ENCODE measurements at places on chromosomes 7 and 10.
A peak's percentile ranks its signal among the peaks of the same experiment; 100 is the strongest.

- DNase-seq: peak; percentile 23
Measured at GRCh38 chr7:7157177-7157886, 25.0 kb upstream of the C1GALT1 start.

DNA sequence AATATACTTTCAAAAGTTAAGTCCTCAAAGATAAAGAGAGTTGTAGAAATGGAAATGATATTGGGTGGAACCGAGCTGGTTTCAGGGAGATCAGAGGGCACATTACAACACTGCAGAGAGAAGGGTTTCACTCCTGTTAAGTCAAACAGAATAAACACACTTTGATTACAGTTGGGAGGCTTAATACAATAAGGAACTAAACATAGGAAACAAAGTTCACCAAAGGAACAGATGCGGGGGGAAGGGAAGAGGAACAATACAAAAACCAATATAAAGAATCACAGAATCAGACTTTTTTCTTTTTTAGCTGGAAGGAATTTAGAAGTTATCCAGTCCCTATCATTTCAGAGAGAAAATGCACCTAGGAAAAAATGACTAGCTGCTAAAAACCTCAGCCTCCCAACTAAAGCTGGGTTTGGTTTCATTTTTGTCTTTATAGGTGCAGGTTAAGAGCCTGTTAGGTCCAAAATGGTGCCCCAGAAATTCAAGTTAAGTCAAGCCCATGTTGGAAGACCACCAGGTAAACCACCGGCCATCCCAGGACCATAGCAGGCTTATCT is 81.9 kb downstream of the DNMBP start:
- DNase-seq: no peak

DNA sequence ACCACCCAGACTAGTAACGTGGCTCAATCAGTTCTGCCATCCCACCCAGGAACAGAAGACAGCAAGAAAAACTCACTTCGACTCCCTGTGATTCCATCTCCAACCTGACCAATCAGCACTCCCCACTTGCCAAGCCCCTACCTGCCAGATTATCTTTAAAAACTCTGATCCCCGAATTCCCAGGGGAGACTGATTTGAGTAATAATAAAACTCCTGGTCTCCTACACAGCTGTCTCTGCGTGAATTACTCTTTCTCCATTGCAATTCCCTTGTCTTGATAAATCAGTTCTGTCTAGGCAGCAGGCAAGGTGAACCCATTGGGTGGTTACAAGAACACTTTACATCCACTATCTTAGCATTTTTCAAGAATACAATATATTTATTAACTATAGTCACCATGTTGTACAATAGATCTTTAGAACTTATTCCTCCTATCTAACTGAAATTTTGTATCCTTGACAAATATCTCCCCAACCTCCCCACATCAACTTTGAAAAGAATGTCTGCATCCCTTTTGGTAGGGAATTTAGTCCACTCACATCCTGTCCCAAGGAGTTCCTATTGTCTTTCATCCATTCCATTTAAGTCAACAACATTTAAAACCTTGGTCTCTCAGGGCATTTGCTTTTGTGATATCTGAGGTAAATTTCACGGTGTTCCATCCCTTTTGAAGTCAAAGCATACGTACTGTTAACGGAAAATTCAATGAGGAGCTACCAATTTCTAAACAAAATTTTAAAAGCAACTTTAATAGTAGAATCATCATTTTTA is 163.7 kb downstream of the MACC1 start:
- no peak for DNase-seq

- DNase-seq: no peak
Measured at GRCh38 chr10:61830846-61831273, 70.6 kb upstream of the ARID5B start.

GRCh38 chr7:15829691-15830090 is 143.2 kb upstream of the MEOX2 start:
- no peak for DNase-seq

GRCh38 chr10:117492504-117492903 is 50.0 kb upstream of the EMX2 start:
- DNase-seq: no peak

- no peak for DNase-seq
Measured at GRCh38 chr10:67622511-67622910, 73.5 kb downstream of the CTNNA3 start.

- DNase-seq: no peak
Measured at GRCh38 chr10:32943395-32943794, 14.6 kb downstream of the ITGB1 start.

GRCh38 chr10:69996611-69997010 is 56.0 kb upstream of the MACROH2A2 start:
- DNase-seq: no peak

- DNase-seq: no peak
Measured at GRCh38 chr7:45189151-45189970, 31.8 kb downstream of the RAMP3 start.

GRCh38 chr7:50858528-50859245 is 76.0 kb upstream of the GRB10 start:
- DNase-seq: no peak

DNA sequence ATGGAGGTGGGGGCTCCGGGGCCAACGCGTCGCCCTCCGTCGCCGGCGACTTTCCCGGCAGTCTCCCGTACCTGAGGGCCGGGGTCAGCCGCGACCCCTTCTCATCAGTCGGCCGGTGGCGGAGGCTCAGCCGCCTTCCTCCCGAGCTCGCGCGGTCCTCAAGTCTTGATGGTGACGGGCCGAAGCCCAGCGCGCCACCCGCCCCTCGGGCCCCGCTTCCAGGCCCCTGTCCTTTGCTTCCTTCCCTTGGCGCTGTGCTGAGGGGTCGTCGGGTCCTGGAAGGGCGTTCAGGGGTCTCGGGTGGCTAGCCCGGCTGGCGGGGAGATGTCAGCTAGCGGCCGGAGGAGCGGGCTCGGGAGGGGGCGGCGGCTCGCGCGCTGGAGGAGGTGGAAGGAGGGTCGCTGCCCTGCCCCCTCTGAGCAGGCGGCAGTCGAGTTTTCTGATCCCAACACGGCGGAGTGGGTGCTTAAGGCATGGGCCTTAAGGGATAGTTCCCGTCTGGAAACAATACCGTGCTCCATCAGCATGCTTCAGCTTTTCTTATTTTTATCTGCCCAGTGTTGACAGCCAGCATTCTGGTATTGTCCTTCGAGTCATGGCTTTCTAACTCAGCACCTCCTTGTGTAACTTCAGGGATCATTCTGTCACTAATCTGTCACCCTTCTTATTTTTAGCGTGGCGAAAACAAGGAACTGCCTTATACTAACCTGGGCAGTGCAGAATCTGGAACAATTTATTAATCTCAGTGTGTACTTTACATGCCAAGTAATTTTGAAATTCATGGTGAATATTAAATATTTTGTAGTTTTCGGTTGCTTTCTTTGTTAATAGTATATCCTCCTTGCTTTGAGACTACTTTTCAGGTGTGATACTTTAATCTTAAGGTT is 748 bp downstream of the PHTF2 start:
- peak; percentile 18 for DNase-seq

DNA sequence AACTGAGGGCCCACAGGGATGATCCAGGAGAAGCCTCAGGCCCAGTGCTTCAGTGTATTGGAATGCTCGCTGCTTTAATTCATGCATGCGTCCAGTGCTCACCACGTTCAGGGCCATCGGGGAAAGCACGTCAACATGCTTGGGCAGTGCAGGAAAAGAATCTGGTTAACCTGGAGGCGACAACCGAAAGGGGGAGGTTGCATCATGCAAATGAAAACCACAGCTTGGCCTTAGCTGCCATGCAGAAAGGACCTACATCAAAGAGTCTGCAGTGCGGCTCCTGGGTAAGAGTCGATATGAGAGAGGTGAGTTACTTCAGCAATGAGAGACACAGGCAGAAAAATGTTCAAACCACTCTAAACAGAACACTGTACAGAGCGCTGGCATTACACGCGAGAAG is 440.1 kb downstream of the KCNMA1 start:
- DNase-seq: no peak

- no peak for DNase-seq
Measured at GRCh38 chr10:5564537-5565204, 39.9 kb downstream of the CALML3 start.

GRCh38 chr7:22697876-22698606 is 29.0 kb upstream of the IL6 start:
- DNase-seq: no peak

GRCh38 chr10:63525021-63525420 is 3.8 kb downstream of the REEP3 start:
- DNase-seq: no peak

GRCh38 chr7:126222782-126223181 is 1030.0 kb downstream of the GRM8 start:
- DNase-seq: no peak

- no peak for DNase-seq
Measured at GRCh38 chr10:62582804-62583208, 208.6 kb downstream of the ZNF365 start.

- DNase-seq: no peak
Measured at GRCh38 chr7:110347081-110347480, 743.8 kb upstream of the LRRN3 start.

GRCh38 chr7:35729061-35729783 is 34.3 kb upstream of the HERPUD2 start:
- DNase-seq: no peak

DNA sequence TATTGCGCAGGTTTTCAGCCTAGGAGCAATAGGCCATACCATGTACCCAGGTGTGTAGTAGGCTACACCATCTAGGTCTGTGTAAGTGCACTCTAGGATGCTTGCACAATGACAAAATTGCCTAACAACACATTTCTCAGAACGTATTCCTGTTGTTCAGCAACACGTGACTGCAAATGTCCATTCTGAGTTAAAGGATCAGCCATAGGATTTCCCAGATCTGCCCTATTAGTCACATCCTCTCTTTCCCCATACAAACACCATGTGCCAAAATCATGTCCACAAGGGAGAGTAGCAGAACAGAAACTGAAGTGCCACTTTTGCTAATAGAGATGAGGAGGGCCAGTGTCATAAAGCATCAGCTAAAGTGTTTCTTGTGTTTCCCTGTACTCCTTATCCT is 42.6 kb upstream of the AMPH start:
- no peak for DNase-seq

DNA sequence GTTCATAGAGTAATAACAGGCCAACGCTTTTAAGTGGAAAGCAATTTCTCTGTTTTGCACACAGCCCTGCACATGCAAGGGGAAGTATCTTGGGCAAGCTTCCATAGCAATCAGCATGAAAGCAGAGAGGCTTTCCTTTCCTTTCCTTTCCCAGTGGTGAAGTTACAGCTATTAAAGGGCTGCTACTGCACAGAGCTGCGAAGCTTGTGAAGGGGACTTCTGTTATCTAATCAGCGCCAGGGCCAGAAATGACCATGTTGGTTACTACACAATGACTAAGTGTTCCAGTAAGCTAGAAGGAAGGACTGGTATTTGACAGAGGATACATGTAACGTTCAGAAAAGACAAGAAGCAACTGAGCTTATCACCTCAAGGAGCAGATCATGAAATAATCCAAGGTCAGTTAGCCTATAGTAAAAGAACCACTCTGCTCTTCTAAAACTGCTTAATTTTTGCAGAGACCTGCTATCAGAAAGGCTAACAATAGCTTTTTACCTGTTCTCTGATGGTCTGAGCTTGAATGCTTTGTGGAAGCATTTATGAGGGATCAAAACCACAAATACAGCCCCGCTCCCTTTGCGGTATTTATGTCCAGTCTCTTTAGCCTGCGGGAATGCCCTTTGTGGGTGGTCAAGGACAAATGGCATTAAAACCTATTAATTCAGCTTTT is 45.9 kb downstream of the SGMS1 start:
- no peak for DNase-seq

DNA sequence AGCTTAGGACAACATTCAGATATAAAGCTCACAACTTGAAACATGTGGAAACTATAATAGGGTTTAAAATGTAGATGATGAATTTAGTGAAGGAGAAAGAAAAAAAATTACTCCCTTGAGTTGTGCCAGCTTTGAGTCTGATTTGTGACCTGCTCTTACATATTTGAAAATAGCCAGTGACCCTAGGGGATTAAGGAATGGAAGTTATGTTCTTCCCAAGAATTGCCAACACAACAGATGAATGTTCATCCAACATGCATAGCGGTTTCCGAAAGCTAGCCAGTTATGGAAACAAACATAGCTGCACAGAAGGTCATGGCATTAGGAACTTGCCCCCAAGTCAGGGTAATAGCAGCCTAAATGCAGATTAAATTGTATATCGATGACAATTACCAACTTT is 10.8 kb downstream of the TMEM196 start:
- DNase-seq: no peak

DNA sequence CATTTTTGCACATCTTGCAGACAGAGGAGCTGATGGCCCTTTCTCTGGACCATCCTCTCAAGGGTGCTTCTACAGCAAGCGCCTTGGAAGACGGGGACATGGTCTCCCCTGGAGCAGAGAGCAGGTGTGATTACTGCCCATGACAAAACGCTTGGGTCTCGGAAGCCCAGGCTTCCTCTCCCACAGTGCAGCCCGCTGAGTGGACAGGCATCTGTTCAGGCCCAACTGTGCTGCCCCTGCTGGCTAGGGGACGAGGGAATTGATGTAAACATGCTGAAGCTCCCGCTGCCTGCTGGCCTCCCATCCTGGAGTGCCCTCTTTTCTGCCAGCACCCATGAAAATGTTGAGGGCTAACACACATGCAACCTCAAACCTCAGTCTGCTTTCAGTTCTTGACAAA is 14.3 kb downstream of the IL15RA start:
- no peak for DNase-seq

DNA sequence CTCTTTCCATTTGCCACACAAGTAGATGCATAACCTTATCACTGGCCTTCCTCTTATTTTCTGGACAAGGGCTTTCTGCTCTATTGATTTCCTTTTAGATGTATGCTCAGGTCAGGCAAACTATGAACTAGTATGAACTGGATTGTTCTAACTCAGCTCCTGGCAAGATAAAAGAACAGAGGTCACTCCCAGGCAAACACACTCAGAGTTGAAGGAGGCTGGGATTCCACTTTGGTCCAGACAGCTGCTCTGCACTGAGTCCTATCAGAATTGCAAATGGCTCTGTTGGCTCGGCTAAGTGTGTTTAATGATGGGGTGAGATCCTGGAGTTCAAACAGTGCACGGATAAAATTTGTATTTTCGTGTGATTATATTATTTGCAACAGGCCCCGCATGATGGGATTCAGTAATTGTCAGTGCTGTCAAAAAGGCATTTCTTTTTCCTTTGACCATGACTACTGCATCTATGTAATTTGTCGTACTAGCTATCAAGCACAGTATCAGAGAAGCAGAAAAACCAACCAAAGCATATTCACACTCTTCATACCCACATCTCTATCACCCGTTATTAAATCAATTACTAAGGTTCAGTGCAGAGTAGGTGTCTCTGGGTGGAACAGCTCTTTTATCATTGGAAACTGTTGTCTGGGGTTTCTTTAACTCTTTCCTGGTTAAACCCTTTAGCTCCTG is 288.1 kb upstream of the PRKCQ start:
- DNase-seq: no peak

GRCh38 chr10:58930500-58930899 is 245.9 kb upstream of the PHYHIPL start:
- DNase-seq: no peak

All from activated T-cell treated with anti-CD3 and anti-CD28 coated beads for 48 hours (primary cell).